ENCODE measurements at places on chromosomes 7 and 10. TPM values are rescaled to one million over a fixed set of nuclear protein-coding genes. Genes with fewer than 3 reads are reported as not detected.

TMEM213 gene
- total RNA-seq, result not detected

DNA sequence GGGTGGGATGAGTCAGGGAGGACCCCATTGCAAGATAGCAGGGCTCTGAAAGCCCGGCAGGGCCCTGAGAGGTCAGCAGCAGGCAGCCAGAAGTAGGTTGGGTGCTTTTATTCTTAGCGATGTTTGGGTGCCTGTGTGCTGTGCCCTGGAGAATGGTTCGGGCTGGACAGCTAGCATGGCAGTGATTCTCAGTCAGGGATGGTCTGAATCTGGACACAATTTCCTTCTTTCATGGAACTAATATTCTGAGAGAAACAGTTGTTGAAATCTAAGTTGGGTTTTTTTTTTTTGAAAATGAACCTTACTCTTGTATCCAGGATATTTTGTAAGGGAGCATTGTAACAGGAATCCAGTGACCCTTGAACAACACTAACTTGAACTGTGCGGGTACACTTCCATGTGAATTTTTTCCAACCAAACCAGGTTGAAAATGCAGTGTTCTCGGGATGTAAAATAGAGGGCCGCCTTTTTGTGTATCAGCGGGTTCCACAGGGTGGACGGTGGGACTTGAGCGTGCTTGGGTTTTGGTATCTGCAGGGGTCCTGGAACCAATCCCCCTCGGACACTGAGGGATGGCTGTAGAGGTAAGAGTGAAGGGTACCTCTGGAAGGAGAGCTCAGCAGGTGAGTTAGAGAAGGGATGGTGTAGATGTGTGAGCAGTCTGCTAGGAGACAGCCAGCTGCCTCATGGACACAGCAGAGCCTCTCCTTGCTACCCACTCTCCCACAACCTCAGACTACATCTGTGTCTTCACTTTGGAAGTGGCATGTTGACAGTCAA, 12.5 kb downstream of the CCNY start:
- DNase-seq, result no peak

DNA sequence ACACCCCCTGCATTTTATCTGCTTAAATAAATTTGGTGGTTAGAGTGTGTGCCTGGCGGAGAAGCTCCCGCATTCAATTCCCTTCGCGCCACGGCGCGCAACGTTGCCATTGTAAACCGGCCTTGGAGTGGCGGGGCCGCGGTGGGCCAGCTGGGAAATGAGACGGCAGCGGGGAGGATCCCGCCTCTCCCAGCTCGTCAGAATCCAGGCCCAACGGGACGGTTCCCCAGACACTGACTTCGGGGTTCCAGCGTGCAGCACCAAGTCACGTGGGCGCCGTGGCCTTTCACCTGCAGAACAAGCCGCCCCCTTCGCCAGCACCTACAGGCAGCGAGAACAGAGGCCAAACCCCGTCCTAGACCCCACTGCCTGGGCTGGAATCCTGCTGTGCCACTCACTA, 103.4 kb downstream of the GRID1 start:
- DNase-seq, result no peak

DNA sequence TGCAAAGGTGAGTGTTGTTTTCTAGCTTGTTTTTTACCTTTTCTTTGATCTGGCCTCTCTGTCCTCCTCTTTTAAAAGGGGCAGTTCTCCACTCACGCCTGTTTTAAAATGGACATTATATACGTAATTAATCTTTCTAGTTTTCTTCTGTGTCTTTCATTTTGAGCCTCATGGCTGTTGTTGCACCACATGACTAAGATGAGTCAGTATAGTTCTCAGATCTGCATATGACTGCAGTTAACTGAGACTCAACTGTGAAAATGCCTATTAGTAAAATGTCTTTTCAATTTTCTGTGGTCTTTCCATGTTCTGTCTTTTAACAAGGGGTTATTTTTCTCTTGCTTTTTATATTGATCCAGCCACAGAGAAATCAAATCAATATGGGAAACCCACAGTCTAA, 296.1 kb downstream of the CDK14 start:
- DNase-seq, result no peak

CAMK2B gene
- total RNA-seq, result 0.30 TPM

GRCh38 chr7:47451851-47452205, 130.1 kb downstream of the TNS3 start:
- no peak for DNase-seq

CRTAC1 gene
- total RNA-seq, result not detected

GRCh38 chr7:64879086-64879730, 23.9 kb upstream of the ZNF273 start:
- DNase-seq, result no peak

GSTK1 gene
- total RNA-seq, result 187 TPM

- DNase-seq, result no peak
Observed at GRCh38 chr10:93384006-93384405, 98.1 kb downstream of the MYOF start.

DNA sequence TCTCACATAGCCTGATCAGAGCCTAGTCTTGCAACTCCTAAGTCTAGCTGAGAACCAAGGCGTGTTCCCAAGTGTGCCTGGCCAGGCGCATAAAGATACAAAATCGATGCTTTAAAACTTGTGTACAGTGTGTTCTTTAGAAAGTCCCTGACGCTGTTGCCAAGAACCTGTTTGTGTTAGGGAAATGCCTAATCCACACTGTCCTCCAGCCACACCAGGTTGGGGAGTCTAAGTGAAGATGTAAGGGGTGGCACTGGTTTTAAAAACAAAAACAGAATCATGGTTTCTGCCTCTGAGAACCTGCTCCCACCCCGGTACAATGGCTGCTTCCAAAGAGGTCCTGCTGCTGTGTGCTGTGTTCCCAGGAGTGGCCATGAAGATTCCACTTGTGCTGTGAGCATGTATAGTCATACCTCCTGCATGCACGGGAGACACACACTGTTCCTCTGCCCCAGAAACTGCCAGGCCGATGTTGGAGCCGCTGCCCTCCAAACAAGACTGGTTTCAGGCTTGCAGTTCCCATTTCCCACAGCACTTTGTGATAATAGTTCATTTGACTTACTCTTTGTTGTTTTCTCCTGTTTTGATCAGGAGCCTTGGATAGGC, 88.5 kb downstream of the CCNY start:
- no peak for DNase-seq

DNA sequence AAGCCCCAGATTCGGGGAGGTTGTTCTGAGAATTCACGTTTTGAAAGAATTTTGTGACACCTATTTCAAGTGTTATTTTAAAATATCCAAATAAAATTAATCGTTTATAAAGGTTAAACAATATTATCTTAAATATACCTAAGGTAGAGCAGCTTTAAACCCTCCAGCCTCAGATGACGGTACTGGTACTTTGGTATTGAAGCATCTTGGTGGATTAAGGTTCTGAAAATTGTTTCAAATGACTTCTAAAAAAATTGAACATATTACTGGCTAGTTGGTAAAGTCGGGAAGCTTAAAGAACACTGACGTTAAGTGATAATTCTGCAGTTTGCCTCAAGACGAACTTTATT, 392 bp upstream of the HUS1 start:
- DNase-seq, result no peak

SSC4D gene
- total RNA-seq, result 0.62 TPM

RNF32 gene
- 0.64 TPM for total RNA-seq

GRCh38 chr10:23341004-23341403, 3.6 kb downstream of the C10orf67 start:
- peak; percentile 54 for DNase-seq

DNA sequence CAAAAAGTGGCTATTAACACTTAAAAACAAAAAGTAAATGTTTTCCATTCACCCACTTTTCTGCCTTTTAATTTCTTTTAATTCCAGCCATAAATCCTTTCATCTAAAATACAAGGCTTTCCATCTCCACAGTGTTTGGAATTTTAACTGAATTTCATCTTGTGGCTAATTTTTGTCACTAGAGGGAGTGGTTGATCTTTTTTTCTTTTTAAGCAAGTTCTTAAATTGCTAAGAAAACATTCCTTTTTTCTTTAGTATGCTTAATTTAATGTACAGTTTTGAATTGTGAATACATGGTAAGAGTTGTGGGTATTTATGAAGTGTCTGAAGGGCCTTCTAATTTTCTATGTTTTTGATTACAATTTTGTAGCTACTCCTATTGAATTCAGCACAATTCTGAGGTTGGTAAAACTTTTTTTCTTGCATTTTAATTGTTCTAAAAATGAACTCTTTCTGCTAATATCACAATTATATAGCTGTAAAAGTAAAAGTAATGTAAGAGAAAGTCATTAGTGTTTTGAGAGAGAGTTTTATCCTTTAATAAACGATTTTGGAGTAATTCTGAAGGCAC, 54.9 kb upstream of the ANK3 start:
- no peak for DNase-seq

- no peak for DNase-seq
Observed at GRCh38 chr10:132792796-132793195, 6.8 kb upstream of the NKX6-2 start.

DNA sequence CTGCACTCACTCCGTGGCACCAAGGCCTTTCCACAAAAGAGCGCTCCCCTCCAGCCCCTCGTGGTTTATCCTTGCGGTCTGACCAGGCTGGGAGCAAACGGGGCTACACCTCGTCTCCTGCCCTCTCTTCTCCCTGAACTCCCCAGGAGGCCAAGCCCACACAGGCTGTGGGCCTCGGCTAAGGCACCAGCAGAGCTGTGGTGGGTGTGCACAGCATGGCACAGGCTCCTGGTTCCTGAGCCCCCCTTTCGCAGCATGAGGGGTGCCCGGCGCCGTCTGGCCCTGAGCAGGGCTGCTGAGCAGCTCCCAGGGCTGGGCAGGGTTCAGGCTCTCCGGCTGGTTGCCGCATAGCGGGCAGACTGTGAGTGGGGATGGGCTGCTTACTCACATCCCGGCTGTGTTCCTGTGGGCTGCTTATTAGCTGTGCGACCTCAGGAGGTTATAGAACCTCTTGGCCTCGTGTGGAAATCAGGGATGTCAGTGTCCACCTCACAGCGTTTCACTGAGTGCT, 90.4 kb downstream of the ZMIZ1 start:
- no peak for DNase-seq

DNA sequence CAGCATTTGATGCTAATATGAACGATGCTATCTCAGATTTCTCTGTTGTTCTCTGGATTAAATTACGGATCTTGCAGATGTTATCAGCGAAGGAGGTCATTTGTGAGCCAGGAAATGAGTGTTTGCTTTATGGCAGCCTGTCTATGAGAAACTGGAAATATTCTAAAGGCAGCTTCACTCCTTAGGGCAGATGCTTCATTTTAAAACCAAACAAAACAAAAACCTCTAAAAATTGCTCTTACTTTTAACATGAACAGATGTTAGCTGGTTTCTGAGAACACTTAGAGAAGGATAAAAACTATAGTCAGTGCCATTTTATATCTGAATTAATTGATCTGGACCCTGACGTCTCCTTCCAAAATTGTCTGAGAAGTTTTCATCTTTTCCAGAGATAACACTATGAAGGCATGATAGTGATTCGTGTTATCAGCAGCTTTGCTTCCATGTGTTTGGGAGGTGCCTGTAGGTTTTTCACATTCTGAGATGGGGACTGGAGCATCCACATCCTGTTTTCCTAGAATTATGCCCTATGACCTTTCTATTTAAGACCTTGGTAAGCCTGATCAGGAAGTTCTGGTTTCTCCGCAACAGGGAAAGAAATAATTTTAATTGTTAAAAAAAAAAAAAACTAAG, 53.1 kb downstream of the CPED1 start:
- no peak for DNase-seq

DNA sequence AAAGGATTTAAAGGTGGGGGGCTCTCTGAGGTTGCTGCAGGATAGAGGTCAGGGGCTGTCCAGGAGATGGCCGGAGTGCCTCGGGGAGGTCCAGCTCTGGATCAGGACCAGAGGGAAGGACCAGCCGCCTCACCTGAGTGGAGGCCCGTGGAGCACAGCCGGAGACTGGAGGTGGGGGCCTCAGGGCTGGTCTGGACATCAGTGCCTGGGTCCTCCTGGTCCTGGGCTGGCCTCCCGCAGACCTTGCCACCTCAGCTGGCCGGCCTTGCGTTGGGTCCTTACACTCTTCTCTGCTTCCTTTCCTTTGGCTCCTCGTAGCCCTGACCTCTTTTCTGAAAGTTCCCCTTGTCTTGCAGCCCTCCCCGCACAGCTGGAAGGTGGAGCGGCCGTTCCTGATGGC, 2.0 kb downstream of the SUN1 start:
- no peak for DNase-seq

- no peak for DNase-seq
Observed at GRCh38 chr7:158682456-158682855, 22.1 kb downstream of the NCAPG2 start.
